NCI-H2029 treated with DMSO at 0.1 percent for 48 hours (cell line): ENCODE measurements at places on chromosomes 16 and 17.

GRCh38 chr17:65474660-65475059 lies 86.8 kb downstream of the AXIN2 start:
- no peak for DNase-seq

DNA sequence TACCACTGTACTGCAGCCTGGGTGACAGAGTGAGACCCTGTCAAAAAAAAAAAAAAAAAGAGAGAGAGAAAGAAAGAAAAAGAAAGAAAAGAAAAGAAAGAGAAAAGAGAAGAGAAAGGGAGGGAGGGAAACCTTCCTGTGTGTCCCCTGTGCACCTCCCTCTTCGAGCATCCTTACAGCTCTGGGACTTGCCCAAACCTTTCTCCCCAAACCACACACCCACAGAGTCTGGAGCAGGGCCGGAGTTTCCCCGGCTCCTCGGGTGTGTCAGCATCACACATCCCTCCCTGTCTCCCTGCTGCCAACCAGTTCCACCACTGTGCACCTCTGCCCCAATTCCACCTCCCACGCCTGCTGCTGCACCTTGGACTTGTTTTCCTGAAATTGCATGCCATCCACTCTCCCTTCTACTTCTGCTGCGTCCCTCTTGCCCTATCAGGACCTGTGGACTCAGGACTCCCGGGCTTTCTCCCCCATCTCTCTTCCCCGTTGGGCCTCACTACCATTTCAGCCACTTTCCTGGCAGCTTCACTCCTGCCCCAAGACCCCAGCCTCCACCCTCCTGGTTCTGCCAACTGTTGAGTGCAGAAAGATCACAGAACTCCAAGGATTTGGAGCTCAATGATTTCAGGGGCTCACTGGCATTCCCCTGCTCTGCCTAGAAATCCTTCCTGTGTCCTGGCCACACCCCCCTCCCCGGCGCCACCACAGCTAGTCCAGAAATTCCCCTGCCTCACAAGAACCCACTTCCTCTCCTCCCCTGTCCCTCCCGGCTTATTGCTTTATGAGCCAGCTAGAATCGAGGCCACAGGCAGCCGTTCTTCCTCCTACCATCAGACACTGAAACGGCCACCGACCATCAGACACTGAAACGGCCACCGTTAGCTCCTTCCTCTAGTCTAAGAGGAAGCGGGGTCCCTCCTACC lies 3.7 kb upstream of the CDK3 start:
- no peak for DNase-seq

- DNase-seq: no peak
Measured at GRCh38 chr16:17362946-17363345, 107.8 kb downstream of the XYLT1 start.

GRCh38 chr16:12081048-12081404 lies 104.5 kb downstream of the SNX29 start:
- DNase-seq: no peak

DNA sequence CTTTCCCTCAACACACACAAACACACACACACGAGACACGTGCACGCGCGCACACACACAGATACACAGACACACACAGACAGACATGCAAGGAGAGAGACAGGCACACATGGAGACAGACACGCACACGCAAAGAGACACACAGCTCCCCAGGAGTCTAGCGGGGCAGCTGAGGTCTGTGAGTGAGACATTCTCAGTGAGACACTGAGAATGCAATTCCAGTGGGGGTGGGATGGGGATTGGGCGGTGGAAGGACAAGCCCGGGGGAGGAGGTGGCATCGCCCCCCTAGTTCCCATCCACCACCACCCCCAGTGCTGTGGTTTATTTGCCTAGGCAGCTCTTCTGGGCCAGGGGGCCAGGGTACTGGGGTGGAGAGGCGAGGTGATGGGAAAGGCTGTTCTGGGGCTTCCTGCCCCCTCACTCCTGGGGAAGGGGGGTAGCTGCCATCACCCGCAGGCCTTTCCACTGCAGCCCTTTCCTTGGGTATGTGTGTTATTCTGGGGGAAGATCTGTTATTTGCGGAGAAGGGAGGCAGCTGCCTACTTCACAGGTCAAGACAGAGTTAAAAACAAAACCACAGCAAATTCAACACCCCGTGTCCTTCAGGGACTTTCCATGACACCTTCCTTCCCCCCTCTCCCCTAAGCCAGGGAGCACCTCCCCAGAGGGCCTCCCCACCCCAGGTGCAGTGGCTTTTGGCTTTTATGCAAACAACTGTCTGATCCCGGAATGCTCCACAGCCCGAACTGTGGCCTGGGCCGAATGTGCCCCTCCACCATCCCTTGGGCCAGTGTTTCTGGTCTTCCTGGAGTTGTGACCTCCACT lies 18.0 kb downstream of the GRB7 start:
- DNase-seq: no peak

DNA sequence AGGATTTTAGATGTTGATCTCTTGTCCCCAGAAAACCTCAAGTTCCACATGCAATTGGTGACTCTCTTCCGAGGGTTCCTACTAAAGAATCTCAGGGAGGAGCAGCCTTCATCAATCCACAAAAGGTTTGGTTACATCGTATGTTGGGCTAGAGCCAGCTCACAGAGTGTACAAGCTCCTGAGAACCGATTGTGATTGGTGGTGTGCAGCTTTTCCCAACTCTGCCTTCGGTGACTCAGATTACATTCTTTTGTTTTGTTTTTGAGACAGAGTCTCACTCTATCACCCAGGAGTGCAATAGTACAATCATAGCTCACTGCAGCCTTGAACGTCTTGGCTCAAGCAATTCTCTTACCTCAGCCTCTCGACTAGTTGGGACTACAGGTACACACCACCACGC lies 172.4 kb downstream of the PMP22 start:
- DNase-seq: no peak

DNA sequence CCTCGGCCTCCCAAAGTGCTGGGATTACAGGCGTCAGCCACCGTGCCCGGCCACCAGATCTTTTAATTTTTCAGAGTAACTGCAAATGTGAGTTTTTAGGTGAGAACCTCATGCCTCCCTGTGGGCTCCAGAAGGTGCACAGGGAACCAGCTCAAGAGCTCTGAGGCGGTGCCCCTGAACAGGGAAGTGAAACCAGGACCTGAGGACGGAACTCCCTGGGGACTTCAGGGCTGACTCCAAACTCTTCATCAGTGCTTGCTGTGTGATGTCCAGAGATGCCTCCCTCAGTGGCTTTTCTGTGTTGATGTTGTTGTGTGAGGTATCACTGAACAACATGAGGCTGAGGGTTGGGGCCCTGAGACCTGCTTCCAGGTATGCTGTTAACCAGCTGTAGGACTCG lies 23.8 kb downstream of the SLC12A3 start:
- no peak for DNase-seq

DNA sequence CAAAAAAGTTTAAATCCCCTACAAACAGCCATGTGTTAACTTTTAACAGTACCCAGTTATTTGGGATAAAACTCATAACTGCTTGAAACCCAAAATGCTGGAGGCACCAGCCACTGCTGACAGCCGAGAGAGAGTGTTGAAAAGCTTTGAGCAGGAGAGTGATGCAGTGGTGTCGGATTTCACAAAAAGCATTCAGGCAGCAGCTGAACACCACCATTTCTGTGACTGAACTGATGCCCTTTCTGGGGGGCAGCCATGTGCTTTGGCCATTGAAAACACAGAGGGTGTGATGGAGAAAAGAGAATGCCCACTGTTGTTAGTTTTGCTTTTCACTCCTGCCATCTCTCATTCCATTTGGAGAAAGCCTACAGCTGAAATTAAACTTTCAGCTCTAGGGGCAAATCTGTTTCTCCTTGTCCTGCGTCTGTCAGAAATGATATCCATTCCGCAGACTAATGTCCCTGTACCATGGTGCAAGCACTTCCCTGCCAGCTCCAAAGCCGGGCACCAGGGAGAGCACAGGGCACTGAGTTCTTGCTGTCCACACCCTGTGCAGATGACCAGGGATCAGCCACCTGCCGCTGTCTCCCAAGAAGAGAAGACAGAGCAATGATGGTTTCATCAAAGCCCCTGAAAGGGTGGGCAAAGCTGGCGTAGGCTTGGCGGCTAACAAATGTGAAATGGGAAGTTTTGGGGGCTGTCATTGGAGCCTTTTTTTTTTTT lies 16.6 kb upstream of the MLYCD start:
- DNase-seq: no peak

DNA sequence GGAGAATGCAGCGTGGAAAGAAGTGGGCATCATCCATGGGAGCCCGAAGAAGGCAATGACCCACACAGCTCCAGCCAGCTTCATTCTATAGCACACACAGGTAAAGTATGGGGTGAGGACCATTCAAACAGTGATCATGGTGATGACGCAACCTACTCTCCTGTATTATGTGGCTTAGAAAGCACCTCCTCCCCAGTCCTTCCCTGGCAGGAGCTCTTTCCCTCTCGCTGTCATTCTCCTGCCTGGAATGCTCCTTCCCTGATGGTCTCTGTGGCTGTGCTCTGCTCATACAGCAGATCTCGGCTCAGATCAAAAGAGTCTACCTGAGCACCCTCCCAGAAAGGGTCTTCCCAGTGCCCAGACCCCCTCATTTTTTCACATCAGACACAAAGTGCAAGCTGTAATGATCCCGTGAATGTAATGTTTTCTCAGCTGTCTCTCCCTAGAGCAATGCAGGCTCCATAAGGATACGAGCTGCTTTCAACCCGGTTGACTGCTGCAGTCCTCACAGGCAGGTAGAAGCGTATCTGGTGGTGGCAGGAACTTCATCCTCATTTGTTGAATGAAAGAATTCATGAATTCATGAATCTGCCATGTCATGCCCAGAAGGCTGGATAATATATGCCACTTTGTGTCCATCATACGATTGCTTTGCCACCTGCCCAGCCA lies 248.8 kb downstream of the HS3ST3A1 start:
- DNase-seq: no peak

GRCh38 chr16:28967156-28967555 lies 7.4 kb upstream of the SPNS1 start:
- no peak for DNase-seq

DNA sequence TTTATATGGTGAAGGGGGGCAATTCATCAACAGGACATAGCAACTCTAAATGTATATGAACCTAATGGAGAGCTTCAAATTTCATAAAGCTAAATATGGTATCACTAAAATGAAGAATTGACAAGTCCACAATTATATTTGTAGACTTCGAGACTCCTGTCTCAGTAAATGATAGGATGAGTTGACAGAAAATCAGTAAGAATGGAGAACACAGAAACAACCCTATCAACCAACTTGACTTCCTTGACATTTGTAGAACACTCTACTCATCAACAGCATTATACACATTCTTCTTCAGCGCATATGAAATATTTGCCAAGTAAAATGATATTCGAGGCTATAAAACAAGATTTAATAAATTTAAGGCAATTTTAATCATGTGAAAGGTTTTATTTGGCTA lies 322.9 kb upstream of the MAF start:
- no peak for DNase-seq

DNA sequence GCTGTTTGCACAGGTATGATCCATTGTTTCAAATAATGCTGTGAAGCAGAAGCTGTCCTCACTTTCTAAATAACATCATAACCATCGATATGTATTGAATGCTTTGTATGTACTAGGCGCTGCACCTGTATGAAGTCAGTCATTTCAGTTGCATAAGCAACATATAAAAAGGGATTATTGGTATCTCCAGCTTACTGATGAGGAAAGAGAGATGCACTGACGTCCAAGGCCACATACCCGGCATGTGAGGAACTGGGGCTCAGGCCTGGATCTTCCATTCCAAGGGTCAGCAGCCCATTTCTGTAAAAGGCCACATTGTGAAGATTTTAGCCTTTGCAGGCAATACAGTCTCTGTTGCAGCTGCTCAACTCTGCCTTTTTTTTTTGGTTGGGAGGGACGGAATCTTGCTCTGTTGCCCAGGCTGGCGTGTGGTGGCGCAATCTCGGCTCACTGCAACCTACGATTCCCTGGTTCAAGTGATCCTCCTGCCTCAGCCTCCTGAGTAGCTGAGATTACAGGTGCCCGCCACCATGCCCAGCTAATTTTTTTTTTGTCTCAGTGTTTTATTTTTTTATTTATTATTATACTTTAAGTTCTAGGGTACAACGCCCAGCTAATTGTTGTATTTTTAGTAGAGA lies 244.7 kb downstream of the MRTFB start:
- DNase-seq: no peak

- no peak for DNase-seq
Measured at GRCh38 chr16:85310868-85311585, 198.8 kb upstream of the CIBAR2 start.

DNA sequence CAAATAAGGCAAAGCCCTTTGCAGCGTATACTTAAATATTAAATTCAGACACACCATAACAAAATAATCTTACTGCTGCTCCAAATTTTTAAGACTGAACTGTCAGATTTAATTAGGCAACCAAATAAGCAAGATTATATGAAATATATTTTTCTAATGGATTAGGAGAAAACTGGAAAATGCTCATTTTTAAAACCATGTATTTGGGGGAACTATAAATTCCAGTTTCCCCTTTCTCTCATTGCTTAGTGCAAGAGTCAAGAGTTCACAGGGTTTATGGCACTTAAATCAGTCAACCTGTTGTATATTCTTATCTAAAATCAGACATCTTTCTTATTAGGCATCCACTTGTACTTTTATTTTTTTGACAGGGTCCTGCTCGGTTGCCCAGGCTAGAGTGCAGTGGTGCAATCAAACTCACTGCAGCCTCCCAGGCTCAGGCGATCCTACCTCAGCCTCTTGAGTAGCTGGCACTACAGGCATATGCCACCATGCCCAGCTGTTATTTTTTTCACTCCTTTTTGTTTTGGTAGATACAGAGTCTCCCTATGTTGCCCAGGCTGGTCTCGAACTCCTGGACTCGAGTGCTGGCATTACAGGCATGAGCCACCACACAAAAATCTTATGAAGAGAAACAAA lies 2.1 kb upstream of the KANSL1 start:
- no peak for DNase-seq

- DNase-seq: no peak
Measured at GRCh38 chr17:19261426-19261825, 24.3 kb downstream of the EPN2 start.

DNA sequence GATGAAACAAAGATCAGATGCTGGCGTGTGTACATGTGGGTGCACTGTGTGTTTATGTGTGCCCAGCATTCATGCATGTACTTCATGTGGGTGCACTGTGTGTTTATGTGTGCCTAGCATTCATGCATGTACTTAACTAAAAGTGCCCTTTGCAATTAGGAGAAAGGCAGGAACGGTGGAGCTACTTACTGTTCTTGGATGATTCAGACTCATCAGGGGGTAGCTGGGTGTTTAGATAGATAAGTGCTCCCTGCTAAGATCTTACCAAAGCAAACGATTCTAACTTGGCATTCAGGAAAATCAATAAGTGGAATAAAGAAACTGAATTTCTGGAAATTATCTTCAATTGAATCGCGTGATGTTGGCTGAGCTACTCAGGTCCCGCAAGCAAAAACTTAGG lies 8.6 kb upstream of the MYH2 start:
- no peak for DNase-seq

GRCh38 chr16:20889625-20890275 lies 10.4 kb downstream of the DCUN1D3 start:
- DNase-seq: no peak

DNA sequence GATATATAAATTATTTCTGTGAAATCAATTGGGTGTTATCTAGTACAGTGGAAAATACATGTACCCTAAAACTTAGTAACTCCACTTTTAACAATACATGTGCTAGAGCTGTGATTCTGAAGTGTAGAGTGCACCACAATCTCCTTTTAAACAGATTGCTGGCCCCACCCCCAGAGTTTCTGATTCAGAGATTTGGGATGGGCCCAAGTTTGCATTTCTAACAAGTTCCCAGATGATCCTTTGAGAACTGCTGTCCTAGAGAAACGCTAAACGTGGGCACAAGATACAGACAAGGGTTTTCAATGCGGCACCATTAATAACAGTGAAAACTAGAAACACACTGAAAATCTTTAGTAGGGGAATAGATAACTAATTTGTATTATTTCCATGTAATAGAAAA lies 49.2 kb downstream of the NXPH3 start:
- no peak for DNase-seq
